ENCODE measurements at places on chromosomes 2 and 18.

DNA sequence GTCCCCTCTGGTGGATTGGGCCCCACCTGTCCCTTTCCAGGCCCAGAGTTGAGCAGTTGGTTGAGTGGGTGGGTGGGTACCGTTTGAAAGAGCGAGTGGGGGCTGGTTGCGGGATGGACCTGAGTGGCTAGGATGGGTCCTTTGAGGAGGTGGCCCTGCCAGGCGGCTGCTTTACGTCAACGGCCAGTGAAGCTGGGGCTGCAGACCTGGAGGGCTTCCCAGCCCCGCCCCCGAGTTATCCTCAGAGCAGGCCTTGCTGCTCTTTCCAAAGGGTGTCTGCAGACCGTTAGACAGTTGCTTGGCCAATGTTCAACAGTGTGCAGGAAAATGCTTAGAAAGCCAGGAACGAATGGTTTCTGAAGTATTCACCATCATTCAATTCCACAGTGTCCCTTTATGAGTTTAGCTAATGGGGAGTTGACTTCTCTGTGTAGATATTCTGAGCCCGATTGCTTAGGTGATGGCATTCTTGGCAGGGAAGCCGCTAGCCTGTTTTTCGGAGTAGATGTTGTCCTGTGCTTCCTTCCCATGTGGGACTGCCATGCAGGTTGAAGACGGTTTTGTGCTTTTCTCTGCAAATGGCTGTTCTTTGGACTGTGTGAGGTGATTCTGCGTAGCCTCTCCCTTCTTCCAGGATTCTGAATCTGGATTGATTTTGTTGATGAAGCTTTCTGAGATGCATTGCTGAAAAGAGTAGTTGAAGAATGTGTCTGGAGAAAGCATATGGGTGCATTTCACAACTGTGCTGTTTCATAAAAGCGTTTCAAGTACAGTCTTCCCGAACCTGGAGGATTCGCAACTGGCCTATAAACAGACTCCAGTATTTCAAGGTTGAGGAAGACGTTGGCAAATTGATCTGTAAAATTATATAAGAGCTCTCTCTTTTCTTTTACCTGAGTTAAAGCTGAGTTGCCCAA is 45.8 kb downstream of the LDLRAD4 start:
- no peak for DNase-seq

DNA sequence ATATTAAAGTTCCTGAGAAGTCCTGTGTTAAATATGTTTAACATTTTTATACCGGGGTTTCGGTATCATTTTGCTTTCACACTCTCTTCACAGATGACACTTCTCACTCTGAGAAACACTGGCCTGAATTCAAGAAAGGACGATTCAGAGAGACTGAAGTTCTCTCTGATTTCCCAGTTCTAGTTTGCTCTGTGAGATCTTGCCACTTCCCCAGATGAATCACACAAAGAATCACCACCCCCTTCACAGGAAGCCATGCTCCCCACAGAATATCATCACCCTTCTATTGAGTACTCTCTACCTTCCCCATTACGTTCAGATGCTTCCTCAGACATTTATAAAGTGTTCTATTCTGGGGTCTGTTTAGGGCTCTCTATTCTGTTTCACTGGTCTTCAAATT is 16.1 kb upstream of the CD207 start:
- DNase-seq, result peak; percentile 32

GRCh38 chr2:11746807-11747459 is 501 bp downstream of the LPIN1 start:
- DNase-seq, result no peak

DNA sequence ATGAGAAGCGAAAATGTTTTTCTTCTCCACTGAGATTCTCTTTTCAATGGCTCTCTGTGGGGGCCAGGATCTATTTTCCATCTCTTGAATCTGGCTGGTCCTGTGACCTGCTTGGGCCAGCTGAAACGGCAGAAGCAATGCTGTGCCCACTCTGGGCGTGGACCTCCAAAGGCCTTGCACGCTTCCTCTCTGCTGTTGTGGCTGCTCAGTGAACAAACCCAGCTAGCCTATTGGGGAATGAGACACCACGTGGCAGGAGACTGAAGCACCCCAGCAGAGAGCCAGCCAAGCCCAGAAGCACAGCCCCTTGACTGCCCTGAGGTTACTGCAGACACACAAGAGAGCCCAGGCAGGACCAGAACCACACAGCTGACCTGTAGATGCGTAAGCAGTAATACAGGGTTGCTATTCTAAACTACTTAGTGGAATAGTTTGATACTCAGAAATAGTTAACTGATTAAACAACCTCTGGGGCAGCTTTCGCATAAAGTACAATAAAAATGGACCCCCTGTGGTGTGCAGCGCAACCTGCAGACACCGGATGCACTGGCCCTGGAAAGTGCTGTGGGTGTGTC is 221.7 kb upstream of the SH3BP4 start:
- no peak for DNase-seq

- DNase-seq, result no peak
Measured at GRCh38 chr18:49617865-49618264, 56.0 kb downstream of the LIPG start.

DNA sequence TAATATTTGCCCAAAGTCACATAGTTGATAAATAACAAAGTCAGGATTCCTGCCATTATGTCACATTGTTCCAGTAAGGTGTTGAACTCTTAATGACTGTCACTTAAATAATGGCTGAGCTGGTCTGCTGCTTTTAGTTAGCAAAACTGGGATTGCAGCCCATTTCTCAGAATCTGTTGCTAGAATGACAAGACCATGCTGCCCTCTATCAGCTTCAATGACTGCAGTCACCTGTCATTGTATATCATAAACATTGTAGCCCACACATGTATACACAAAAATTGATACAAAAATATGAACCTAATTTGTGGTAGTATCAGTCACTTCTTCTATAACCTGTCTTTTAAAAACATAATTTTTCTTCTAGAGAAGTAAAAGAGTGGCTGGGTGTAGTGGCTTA is 121.1 kb downstream of the FAM161A start:
- DNase-seq, result no peak

- DNase-seq, result no peak
Measured at GRCh38 chr18:21998486-21998885, 170.9 kb upstream of the GATA6 start.

- DNase-seq, result no peak
Measured at GRCh38 chr2:7281231-7282201, 364.3 kb downstream of the RNF144A start.

- DNase-seq, result no peak
Measured at GRCh38 chr2:99942561-99943347, 199.6 kb downstream of the AFF3 start.

DNA sequence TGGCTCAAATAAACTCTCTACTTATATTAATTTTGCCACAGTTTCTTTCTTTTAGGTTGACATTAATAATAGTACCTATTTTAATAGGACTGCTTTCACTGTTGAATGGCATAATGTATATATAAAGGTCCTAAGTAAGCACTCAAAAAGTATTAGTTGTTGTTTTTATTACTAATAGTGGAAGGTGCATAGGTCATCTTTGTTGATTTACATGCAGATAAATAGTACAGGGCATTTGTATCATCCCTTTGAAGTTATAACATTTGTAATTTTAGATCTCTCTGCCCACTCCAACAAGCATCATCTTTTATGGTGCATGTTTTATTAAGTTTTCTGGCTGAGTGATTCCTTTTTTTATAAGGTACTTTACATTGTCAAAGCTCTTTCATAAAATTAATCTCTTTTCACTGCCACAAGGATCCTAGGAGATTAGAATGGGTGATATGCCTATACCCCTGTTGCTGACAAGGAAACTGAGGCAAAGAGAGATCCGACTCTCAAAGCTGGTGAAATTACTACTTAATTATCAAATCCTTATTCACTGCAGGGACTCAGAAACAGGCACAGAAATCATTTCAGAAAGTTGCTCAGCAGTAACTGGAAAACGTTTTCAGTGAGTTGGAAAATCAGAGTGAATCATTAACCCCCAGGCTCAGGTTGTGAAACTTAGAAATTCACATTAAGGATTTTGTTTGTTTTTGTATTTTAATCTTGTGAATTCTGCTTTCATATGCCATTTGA is 299.6 kb downstream of the AGPS start:
- DNase-seq, result no peak

DNA sequence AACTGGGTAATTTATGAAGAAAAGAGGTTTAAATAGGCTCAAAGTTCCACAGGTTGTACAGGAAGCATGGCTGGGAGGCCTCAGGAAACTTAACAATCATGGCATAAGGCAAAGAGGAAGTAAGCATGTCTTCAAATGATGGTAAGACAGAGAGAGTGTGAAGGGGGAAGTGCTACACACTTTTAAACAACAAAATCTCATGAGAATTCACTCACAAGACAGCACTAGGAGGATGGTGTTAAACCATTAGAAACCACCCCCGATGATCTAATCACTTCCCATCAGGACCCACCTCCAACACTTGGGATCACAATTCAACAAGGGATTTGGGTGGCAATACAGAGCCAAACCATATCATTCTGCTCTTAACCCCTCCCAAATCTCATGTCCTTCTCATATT is 34.9 kb downstream of the CFAP210 start:
- no peak for DNase-seq

DNA sequence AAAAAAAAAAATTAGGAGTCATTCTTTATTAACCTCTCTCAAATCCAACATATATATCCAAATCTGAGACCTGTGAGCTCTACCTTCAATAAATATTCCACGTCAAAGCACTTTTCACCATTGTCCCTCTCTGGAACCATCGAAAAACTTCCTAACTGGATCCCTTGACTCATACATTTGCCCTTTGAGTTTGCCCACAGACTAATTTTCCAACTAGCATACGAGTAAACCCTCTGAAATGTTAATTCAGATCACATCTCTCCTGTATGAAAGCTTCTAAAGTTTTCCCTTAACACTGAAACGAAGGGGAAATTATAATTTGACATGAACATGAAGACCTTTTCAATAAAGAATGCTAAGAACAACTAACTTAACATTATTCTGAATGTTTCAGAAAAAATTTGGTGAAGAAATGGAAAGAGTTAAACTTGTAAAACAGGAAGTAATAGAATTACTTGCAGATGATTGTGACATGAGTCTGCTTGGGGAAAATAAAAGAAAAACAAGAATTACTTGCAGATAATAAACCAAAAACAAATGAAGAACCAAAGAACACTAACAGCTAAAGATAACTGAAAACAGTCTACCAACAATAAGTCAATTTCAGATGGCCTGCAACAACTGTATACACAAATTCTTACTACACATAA is 110.6 kb downstream of the C2orf74 start:
- no peak for DNase-seq

- no peak for DNase-seq
Measured at GRCh38 chr18:79849328-79850207, 51.8 kb downstream of the KCNG2 start.

DNA sequence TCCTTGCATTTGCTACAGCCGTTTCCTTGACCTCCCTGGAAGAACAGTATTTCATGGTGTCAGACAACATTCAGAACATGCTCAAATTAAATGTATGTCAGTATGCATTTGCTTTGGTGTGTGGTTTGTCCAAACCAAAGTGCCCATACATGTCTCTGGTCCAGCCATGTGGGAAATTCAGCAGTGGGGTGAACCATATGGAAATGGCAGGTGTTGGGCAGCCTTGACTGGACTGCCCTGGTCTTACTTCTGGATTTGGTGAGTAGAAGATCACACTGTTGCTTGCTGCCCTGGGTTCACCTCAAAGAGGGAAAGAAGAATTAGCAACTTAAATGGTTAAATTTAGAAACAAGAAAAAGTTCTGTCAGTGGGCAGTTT is 84.5 kb downstream of the MSH2 start:
- no peak for DNase-seq

GRCh38 chr18:24386681-24387080 is 10.9 kb downstream of the OSBPL1A start:
- no peak for DNase-seq

DNA sequence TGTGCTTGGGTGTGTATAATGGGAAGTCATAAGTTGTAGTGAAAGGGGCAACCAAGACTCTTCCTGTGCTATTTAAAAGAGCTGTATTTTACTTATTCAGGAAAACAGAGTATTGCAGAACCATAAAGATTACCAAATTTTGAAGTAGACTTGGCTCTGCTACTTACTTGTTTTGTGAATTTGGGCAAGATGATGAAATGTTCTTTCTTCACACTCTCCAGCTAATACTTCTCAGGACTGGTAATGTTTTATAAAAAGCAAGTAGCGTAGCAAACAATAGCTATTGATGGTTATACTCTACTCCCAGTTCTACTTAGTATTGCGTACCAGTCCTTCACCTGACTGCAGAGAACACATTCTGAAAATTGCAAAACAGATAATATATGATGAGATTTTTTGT is 374.1 kb downstream of the ARHGAP15 start:
- no peak for DNase-seq

- no peak for DNase-seq
Measured at GRCh38 chr2:118622913-118623312, 224.5 kb downstream of the EN1 start.

GRCh38 chr18:13241893-13242175 is 23.3 kb downstream of the LDLRAD4 start:
- DNase-seq, result no peak

GRCh38 chr2:237408335-237409000 is 5.5 kb downstream of the COL6A3 start:
- no peak for DNase-seq

GRCh38 chr2:21233194-21233593 is 109.4 kb downstream of the TDRD15 start:
- no peak for DNase-seq

DNA sequence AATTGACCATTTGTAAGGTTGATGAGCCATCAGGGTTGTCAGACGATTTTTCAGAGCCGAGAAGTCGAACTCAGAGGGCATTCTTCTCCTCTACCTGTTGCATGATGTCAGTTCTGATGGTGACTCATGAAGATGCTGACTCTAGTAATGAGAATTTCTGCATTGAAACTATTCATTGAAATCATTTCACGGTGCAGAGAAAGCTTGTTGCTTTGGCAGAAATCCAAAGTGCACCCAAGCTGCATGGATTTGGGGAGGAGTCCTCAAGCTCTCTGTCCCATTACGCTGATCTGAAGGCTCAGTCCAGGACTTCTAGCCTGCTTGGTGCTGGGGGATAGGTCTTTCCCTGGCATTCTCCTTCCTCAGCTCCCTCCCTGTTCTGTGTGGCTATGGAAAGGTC is 125.7 kb upstream of the PXDN start:
- DNase-seq, result no peak

GRCh38 chr2:85377083-85377482 is 22.5 kb downstream of the ELMOD3 start:
- no peak for DNase-seq

DNA sequence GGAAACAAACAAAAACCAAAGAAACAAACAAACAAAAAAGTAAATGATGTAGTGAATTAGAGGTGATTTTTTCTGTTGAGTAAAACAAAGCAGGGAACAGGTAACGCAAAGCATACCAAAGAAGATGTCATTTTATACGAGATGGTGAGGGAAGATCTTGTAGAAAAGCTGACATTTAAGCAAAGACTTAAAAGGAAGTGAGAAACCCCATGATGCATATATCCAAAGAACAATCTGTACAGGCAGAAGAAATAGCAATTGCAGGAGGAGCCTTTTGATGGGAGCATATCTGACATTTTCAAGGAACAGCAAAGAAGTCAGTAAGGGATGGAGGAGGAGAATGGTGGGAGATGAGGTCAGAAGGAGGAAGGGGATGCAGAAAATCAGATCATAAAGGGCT is 63.0 kb downstream of the KIDINS220 start:
- no peak for DNase-seq
